ENCODE measurements at places on chromosomes 4 and X. TPM values are rescaled to one million over a fixed set of nuclear protein-coding genes. Genes with fewer than 3 reads are reported as not detected.

- DNase-seq, result peak; percentile 68
Observed at GRCh38 chr4:40909363-40909876, 159.7 kb downstream of the NSUN7 start.

The CORIN gene
- 0.04 TPM for total RNA-seq

The APOOL gene
- total RNA-seq, result 10.0 TPM

GRCh38 chr4:70936200-70936787 lies 34.1 kb downstream of the MOB1B start:
- no peak for DNase-seq

The CUL4B gene
- total RNA-seq, result 25.8 TPM

GRCh38 chrX:17555846-17556245 lies 180.8 kb downstream of the NHS start:
- DNase-seq, result no peak

DNA sequence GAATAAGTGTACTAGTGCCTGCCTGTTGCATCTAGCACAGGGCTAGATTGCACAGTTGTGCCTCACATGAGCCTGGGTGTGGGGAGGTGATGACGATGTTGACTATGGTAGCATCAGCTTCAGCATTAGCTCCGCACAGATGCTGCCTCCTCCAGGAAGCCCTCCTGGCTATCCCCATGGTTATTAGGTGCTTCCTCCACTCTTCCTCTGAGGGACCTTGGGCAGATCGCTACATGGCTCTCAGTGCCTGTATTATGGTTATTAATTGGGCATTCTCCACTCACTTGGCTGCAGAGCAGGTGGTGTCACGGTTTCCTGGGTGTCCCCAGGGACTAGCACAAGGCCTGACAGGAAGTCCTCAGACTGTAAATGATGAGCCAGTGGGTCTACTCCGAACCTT lies 325.6 kb downstream of the ARHGAP10 start:
- DNase-seq, result no peak

DNA sequence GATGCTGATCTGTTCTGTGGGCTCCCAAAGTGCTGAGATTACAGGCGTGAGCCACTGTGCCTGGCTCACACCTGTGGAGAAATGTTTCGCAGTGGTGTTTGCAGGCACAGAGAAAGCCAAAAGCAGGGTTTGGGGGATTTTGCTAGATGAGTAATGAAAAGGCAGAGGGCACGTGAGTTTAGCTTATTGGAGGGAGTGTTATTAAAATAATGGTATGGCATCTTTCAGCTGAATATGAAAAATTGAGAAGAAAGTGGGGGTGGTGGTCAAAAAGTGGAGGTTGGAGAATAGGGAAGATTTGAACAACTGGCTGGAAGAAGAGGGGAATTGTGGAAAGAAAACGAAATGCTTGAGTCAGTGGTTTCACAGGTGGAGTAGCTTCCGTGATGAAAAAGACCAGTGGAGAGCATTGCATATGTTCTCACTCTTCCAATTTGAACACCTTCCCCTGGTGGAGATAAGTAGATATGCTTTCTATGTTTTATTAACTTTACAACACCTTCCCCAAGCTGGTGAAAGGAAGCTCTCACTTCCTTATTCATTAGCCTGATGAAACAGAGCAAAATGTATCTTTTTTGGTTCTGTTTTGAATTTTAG lies 1.1 kb upstream of the CHST7 start:
- DNase-seq, result no peak

The HTN1 gene
- not detected for total RNA-seq

GRCh38 chrX:46144566-46144965 lies 400.7 kb downstream of the ZNF674 start:
- DNase-seq, result no peak

The AKAP4 gene
- total RNA-seq, result not detected

- DNase-seq, result no peak
Observed at GRCh38 chr4:122847931-122848330, 21.3 kb downstream of the FGF2 start.

The PABPC5 gene
- total RNA-seq, result not detected

DNA sequence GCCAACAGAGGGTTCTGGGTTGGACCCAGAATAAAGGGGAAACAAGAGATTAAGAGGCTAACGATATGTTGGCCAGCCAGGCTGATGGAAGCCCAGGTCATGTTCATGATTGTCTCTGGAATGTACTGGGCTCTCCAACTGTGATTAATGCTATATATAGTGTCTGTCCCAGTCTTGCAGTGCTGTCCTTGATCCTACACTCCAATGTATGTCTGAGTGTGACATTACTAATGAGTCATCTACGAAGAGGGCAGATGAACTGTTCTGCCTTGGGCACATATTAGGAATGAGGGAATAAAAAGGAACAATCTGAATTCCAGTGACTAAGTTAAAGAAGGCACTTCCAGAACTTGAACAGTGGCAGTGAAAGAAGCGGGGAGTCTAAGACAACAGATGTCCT lies 142.1 kb downstream of the PDGFRA start:
- no peak for DNase-seq

DNA sequence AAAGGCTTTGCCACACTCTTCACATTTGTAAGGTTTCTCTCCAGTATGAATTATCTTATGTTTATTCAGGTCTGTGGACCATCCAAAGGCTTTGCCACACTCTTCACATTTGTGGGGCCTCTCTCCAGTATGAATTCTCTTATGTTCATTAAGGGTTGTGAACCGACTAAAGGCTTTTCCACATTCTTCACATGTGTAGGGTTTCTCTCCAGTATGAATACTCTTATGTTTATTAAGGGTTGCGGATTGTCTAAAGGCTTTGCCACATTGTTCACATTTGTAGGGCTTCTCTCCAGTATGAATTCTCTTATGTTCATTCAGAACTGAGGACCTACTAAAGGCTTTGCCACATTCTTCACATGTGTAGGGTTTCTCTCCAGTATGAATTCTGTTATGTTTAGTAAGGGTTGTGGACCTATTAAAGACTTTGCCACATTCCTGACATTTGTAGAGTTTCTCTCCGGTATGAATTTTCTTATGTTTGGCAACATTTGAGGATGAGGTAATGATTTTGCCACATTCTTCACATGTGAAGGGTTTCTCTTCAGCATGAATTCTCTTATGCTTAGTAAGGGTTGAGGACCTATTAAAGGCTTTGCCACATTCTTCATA lies 33.7 kb downstream of the ZNF732 start:
- DNase-seq, result no peak

DNA sequence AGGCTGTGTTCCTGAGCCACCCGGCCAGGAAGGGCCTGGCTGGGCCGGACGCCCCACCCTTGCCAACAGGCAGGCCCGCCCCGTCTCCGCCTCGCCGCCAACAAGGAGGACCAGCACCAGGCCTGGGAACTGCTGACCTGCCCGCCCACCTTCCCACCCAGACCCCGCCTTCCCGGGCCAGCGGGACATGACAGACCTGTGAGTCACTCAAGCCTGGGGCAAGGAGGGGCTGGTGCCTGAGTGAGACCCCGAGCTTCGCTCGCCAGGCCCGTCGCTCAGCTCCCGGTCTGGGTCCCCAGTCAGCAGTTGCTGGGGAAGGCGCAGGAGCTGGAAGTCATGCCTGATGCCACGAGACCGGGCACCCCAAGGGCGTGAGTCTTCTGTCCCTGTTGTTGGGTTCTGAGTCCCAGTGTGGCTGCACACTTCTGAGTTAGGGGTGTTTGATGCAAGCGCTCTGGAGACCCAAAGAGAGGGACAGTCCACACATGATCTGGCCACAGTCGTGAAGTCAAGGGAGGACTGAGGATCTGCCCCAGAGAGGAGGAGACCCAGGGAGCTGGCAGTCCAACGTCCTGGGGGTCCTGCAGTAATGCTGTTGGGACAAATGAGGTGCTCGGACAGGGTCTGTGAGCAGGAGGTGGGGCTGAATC lies at the start of gene DNASE1L1:
Gene DNASE1L1, minus strand, starts transcription at position 33 of the 650 bp plus-strand sequence. CDS start 3,686 bp downstream, outside the sequence.
- no peak for DNase-seq

The USP17L20 gene
- not detected for total RNA-seq

- no peak for DNase-seq
Observed at GRCh38 chrX:69185886-69186285, 20.6 kb upstream of the PJA1 start.

- peak; percentile 39 for DNase-seq
Observed at GRCh38 chr4:76012388-76012801, 5.1 kb upstream of the CXCL9 start.

DNA sequence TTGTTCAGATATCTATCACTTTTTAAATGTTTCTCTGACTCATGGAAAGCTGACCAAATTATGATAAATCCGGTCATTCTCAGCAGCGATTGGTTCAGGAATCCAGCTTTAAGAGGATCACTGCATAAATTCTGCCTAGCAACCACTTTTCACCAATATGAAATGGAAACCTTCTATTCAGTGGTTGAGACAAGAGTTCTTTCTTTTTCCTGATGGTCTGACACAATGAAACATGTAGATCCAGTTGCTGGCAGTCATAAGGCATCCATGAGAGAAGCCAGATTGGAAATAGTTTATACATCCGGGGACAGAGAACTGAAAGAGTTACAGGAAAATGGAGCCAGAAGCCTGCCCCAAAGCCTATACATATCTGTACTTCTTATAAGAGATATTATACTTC lies 27.2 kb downstream of the MAB21L2 start:
- no peak for DNase-seq

GRCh38 chr4:133146574-133147241 lies 2.4 kb upstream of the PCDH10 start:
- no peak for DNase-seq

Measured in foreskin keratinocyte (primary cell).